Upper lobe of left lung (tissue), 6 donors: ENCODE measurements at places on chromosomes 11 and 22. TPM values are rescaled to one million over a fixed set of nuclear protein-coding genes. Genes with fewer than 3 reads are reported as not detected.

DNA sequence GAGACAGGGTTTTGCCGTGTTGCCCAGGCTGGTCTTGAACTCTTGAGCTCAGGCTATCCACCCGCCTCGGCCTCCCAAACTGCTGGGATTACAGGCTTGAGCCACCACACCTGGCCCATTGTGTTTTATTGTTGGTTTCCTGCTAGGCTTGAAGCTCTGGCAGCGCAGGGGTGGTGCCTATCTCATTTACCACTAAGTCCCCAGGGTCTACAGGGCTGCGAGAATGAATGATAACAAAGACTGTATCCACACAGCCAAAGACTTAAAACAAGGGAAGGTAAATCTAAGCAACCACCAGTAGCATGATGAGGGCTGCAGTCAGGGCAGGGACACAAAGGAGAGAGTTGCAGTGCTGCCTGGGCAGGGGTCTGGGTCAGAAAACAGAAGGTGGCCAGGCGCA lies 37.3 kb upstream of the XBP1 start:
- H3K27ac ChIP-seq = no peak overlapping the region
- no peaks in the 10 kb centered on the region for H3K27me3 ChIP-seq
- H3K4me3 ChIP-seq = no peak overlapping the region
- no peaks in the 10 kb centered on the region for H3K36me3 ChIP-seq

The TYMP gene
- total RNA-seq = 246 TPM

DNA sequence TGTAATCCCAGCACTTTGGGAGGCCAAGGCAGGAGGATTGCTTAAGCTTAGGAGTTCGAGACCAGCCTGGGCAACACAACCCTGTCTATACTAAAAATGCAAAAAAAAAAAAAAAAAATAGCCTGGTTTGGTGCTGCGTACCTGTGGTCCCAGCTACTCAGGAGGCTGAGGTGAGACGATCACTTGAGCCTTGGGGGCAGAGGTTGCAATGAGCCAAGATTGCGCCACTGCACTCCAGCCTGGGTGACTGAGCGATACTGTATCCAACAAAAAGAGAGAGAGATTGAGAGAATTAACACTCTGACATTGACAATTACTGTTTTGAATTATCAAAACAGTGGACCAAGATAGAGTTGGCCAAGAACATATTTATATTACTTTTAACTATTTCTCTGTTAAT lies 53.7 kb downstream of the SIK2 start:
- no peak overlapping the region for H3K4me3 ChIP-seq
- H3K4me1 ChIP-seq = peaks cover 7% of the 10 kb centered on the region
- no peak overlapping the region for H3K27ac ChIP-seq
- H3K36me3 ChIP-seq = peaks cover 4% of the 10 kb centered on the region
- H3K27me3 ChIP-seq = no peaks in the 10 kb centered on the region
- no peak for DNase-seq

The CFAP300 gene
- 1.2 TPM for total RNA-seq

- H3K36me3 ChIP-seq = peaks cover 78% of the 10 kb centered on the region
- no peak overlapping the region for H3K4me3 ChIP-seq
- no peak overlapping the region for H3K27ac ChIP-seq
- H3K27me3 ChIP-seq = no peaks in the 10 kb centered on the region
- DNase-seq = no peak
Observed at GRCh38 chr11:65204143-65204542, 22.4 kb downstream of the CAPN1 start.

- no peaks in the 10 kb centered on the region for H3K4me1 ChIP-seq
- no peak for DNase-seq
- H3K27ac ChIP-seq = no peak overlapping the region
- H3K36me3 ChIP-seq = no peaks in the 10 kb centered on the region
- H3K4me3 ChIP-seq = no peak overlapping the region
Observed at GRCh38 chr11:57095417-57095816, 86.3 kb upstream of the LRRC55 start.

GRCh38 chr11:38176686-38177322 lies 1578.8 kb upstream of the RAG2 start:
- H3K27me3 ChIP-seq = no peaks in the 10 kb centered on the region
- no peaks in the 10 kb centered on the region for H3K36me3 ChIP-seq
- H3K27ac ChIP-seq = no peak overlapping the region
- no peak overlapping the region for H3K4me3 ChIP-seq
- no peaks in the 10 kb centered on the region for H3K4me1 ChIP-seq

The P2RX6 gene
- 0.39 TPM for total RNA-seq

The LRRC32 gene
- total RNA-seq = 64.7 TPM

The SLC25A18 gene
- total RNA-seq = 1.1 TPM

The MPEG1 gene
- 22.0 TPM for total RNA-seq
